Motor neuron (in vitro differentiated cells): ENCODE measurements at places on chromosomes 12 and 14. TPM values are rescaled to one million over a fixed set of nuclear protein-coding genes. Genes with fewer than 3 reads are reported as not detected.

Gene INSM2
- total RNA-seq = 0.19 and 0.33 TPM in 2 replicates

Gene ABCD4
- total RNA-seq = 71.5 and 75.6 TPM in 2 replicates

Gene RFLNA
- 14.9 and 15.2 TPM in 2 replicates for total RNA-seq

Gene SERPINA10
- total RNA-seq = 0.82 and 1.3 TPM in 2 replicates

Gene BCAT1
- total RNA-seq = 3.1 and 4.0 TPM in 2 replicates

Gene TBC1D30
- 5.7 and 7.4 TPM in 2 replicates for total RNA-seq

Gene FERMT2
- total RNA-seq = 29.0 and 29.3 TPM in 2 replicates

Gene GRIN2B
- total RNA-seq = 15.4 and 23.3 TPM in 2 replicates

Gene ADCY4
- total RNA-seq = 0.50 and 0.55 TPM in 2 replicates

Gene CLEC2A
- not detected in 2 replicates for total RNA-seq

Gene CBLN3
- total RNA-seq = 0.86 and 2.0 TPM in 2 replicates

Gene TNFAIP2
- total RNA-seq = 2.4 and 2.5 TPM in 2 replicates

Gene RNFT2
- total RNA-seq = 37.1 and 38.9 TPM in 2 replicates

Gene TAS2R30
- 13.5 and 15.9 TPM in 2 replicates for total RNA-seq

Gene CHGA
- total RNA-seq = 39.2 and 42.5 TPM in 2 replicates

Gene PUS1
- total RNA-seq = 3.1 and 5.1 TPM in 2 replicates
